Posterior vena cava (tissue), 2 donors: ENCODE measurements at places on chromosomes 6 and 20. TPM values are rescaled to one million over a fixed set of nuclear protein-coding genes. Genes with fewer than 3 reads are reported as not detected.

GRCh38 chr20:8798505-8798904 is 270.4 kb upstream of the PLCB4 start:
- no peak for DNase-seq

GRCh38 chr6:137787016-137787415 is 80.0 kb upstream of the TNFAIP3 start:
- no peak for DNase-seq

- DNase-seq: no peak
These were observed 1.4 kb upstream of the SNPH start for GRCh38 chr20:1264727-1265126.

DNA sequence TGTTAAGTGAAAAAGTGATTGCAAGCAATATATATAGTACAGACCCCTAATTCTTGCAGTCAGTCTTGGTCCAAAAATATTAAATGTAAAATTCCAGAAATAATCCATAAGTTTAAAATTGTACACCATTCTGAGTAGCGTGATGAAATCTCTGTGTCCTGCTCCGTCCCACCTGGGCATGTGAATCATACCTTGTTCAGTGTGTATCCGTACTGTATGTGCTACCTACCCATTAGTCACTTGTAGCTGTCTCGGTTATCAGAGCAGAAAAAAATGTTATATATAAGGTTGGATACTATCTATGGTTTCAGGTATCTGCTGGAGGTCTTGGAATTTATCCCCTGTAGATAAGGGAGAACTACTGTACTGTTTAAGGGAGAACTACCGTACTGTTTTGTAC is 16.3 kb downstream of the IRAK1BP1 start:
- DNase-seq: no peak

Gene PNPLA1
- total RNA-seq: 0.14 TPM

DNA sequence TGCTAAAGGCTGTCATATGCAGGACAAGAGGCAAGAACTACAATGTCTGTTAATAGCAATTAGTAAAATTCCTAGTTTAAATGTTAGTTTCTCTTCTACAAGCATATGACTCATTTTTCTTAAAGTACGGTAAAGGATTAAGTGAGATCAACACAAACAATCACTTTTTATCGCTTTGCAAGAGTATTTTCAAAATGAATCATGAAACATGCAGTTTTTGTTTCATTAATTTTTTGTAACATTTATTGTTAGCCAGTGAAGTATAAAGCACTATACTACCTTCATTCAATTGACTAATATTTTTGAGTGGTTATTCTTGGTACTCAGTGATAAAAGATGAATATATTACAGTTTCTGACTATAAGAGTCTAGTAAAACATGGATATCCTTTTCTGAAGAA is 138.6 kb downstream of the AHI1 start:
- no peak for DNase-seq
